ENCODE measurements at places on chromosomes 11 and 22. TPM values are rescaled to one million over a fixed set of nuclear protein-coding genes. Genes with fewer than 3 reads are reported as not detected.

The JHY gene
- 5.6 TPM for total RNA-seq

The C11orf42 gene
- total RNA-seq = not detected

The SHISAL1 gene
- total RNA-seq = 0.33 TPM

The C1QTNF4 gene
- 0.15 TPM for total RNA-seq

The RASGRP2 gene
- not detected for total RNA-seq

The LRP5 gene
- 23.0 TPM for total RNA-seq

The SEZ6L gene
- not detected for total RNA-seq
